ENCODE measurements at places on chromosomes 13 and 19. TPM values are rescaled to one million over a fixed set of nuclear protein-coding genes. Genes with fewer than 3 reads are reported as not detected.

GRCh38 chr13:49435992-49436391 lies 7.9 kb downstream of the CAB39L start:
- DNase-seq = no peak

DNA sequence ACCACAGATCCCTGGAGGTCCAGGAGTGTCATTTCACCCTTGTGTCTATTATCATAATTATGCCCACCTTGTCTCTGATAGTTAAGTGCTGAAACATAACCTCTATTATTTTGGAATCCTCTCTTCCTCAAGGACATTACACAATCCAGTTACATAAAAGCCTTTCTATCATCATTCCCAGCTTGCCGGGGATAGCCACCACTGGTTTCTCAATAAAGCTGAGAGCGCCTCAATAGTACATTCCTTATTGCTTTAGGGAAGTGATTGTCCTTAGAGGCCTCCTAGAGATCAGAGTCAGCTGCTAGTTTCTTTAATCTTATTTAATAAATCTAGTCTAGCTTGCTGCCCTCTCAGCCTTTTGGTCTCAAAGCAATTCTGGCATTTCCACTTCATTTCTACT lies 490.0 kb upstream of the ATXN8OS start:
- no peak for DNase-seq

DNA sequence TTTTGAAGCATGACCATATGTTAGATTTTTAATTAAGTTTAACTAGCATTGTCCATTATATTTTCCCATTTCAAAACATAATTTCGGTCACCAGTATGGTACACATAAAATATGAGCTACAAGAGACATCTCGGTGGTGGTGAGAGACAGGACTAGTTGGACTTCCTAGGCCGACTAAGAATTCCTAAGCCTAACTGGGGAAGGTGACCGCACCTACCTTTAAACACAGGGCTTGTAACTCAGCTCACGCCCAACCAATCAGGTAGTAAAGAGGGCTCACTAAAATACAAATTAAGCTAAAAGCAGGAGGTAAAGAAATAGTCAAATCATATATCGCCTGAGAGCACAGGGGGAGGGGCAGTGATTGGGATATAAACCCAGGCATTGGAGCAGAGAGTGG lies 22.9 kb downstream of the DNAJC15 start:
- no peak for DNase-seq

DNA sequence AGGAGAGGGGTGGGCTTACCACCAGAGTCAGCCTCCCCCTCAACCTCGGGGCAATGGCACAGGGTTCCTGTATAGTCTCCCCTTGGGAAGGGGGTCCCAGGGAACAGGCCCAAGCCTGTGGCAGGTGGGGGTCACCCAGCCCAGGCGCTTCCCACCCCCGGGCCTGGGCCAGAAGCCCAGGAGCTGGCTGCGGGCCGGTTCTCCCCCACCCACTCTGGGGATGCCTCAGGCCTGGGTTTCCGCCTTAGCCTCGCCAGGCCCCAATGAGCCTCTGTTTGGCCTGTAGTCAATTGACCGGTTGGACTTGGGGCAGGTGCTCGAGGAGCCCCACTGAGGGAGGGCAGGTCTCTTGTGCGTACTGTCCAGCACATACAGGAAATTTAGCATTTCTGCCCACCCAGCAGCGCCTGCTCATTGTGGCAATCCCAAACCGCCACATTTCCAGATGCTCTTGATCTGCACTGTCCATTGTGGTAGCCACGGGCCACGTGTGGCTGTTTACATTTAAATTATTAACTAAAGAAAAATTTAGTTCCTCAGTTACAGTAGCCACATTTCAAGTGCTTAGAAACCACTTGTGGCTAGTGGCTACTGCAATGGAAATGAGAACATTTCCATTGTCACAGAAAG lies 9.9 kb downstream of the LYL1 start:
- no peak for DNase-seq

DNA sequence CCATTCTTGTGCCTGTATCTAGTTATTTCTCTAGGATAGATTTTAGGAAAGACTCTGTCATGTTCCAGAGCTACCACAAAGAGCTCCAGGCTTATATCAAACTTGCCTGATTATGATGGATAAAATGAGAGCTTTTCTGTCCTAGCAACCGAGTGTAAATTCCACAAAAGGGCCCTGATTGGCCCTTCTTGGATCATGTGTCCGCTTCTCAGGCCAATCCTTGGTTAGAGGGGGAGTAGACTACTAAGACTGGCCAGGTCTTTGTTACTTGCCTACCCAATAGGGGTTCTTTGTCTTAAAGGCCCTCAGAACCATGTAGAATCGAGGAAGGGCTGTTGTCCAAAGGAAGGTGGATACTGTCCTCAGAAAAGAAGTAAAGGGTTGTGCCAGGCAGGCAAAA lies 2.4 kb downstream of the DHX34 start:
- no peak for DNase-seq

- DNase-seq = no peak
Observed at GRCh38 chr13:95181586-95181985, 119.7 kb downstream of the ABCC4 start.

DNA sequence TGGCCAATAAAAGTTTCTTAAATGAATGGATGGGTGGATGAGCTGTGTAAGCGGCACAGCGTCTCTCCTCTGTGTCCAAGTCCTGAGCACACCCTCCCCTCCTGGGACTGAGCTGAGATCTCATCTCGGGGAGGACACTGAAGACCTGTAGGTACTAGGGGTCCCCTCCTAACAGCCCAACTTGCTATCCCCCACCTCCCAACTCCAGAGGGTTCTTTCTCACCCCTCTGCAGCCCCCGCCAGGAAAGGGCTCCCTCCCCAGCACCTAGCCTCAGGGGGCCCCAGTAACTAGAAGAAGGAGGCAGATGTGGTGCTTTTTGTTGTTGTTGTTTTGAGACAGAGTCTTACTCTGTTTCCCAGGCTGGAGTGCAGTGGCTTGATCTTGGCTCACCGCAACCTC lies 1.1 kb upstream of the NANOS3 start:
- DNase-seq = no peak

DNA sequence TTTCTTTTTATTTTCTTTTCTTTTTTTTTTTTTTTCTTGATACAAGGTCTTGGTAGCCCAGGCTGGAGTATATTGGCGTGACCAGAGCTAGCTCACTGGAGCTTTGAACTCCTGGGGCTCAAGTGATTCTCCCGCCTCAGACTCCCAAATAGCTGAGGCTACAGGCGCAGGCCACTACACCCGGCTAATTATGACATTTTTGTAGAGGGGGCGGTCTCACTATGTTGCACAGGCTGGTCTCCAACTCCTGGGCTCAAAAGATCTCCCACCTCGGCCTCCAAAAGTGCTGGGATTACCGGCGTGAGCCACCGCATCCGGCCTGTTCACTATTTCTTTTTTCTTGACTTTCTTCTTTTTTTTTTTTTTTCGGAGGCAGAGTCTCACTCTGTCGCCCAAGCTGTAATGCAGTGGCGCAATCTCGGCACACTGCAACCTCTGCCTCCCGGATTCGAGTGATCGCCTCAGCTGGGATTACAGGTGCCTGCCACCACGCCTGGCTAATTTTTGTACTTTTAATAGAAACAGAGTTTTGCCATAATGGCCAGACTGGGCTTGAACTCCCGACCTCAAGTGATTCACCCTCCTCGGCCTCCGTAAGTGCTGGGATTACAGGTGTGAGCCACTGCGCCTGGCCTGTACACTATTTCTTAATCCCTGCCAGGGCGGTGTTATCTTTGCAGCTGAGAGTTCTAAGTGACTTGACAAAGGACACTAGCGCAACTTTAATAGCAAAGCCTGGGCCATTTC lies 37.1 kb upstream of the LSM14A start:
- DNase-seq = no peak

GRCh38 chr19:34274827-34275625 lies 20.7 kb downstream of the GARRE1 start:
- no peak for DNase-seq

- DNase-seq = peak; percentile 74
Observed at GRCh38 chr13:26950968-26951367, 190.4 kb upstream of the GPR12 start.

DNA sequence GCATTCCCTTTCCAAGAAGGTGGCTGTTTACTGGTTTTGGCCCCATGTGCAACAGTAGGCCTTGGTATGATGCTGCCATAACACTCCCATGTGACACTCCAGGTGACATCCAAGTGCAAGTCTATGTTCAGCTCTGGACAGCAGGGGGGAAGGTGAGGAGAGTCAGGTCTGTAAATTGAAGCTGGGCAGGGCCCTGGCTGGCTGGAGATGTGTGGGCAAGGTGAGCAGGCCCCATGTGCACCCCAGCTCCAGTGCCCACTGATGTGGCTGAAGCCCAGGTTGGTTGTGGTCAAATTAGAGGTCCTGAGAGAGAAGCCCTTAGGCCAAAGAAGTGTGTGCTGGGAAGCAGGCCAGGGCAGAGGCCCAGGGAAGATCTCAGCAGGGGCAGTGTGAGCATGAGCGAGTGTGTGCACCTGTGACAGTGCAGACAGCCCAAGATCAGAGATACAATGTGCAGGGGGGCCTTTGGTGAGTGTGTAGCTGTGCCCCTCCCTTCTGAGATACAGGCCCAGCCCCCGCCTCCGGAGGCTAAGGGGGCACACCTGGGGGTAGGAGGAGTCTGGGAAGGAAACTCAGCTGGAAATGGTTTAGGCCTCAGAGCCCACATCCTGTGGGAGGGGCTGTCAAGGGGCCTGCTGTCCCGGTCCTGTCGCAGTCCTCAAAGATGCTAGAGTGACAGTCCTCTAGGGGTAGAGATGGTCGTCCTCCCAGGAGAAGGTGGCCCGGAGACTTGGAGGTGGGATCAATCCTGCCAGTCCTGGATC lies 18.6 kb downstream of the DEDD2 start:
- DNase-seq = peak; percentile 68

GRCh38 chr19:10289836-10290356 lies at the start of gene ICAM5:
ICAM5 (plus strand) TSS chr19:10289952; CDS start chr19:10290044, 92 bp downstream.
- no peak for DNase-seq

DNA sequence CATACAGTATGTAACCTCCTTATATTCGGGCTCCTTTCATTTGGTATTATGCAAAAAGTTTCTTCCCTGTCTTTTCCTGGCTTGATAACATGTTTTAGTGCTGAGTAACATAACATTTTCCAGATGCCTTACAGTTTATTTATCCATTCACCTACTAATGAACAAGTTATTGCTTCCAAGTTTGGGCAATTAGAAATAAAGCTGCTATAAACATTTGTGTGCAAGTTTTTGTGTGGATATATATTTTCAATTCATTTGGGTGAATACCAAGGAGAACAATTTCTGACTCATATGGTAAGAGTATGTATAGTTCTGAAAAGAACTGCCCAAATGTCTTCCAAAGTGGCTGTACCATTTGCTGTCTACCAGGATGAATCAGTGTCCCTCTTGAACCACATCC lies 360.9 kb downstream of the PCDH17 start:
- no peak for DNase-seq

DNA sequence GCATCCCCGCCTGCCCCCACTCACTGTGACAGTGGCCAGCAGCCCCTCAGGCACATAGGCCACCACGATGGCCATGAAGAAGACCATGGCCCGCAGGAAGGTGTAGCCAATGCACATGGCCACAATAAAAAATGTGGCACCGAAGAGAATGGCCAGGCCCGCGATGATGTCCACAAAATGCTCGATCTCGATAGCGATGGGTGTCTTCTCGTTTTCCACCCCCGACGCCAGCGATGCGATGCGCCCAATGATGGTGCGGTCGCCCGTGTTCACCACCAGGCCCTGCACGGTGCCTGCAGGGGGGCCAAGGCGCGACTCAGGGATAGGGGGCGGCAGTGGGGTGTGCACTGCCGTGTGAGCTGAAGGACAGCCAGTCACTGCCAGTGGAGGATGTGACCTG lies 3.7 kb downstream of the ATP4A start:
- DNase-seq = no peak

DNA sequence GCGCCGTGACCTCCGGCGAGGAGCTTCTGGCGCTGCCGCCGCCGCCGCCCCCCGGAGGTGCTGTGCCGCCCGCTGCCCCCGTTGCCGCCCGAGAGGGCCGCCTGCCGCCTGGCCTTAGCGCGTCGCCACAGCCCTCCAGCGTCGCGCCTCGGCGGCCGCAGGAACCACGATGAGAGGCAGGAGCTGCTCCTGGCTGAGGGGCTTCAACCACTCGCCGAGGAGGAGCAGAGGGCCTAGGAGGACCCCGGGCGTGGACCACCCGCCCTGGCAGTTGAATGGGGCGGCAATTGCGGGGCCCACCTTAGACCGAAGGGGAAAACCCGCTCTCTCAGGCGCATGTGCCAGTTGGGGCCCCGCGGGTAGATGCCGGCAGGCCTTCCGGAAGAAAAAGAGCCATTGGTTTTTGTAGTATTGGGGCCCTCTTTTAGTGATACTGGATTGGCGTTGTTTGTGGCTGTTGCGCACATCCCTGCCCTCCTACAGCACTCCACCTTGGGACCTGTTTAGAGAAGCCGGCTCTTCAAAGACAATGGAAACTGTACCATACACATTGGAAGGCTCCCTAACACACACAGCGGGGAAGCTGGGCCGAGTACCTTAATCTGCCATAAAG lies 4.8 kb downstream of the PDX1 start:
- no peak for DNase-seq

- DNase-seq = no peak
Observed at GRCh38 chr19:43754253-43754502, 584 bp downstream of the SMG9 start.

DNA sequence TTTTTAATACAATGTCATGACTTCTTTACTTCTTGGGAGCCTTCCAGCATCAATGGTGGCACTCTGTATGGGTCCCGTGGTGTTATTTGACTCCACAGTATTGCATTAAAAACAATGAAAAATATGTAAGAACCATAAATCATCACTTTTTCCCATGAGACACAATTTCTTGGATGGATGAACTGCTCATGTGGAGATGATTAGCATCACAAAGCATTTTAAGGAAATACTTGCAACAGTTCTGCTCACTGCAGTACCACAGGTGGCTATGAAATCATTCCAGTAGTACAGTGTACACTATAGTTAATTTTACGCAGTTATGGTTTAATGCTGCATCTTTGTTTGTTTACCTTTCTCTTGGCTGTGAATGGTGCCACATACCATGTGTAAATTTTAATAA lies 37.2 kb upstream of the C1QTNF9B start:
- DNase-seq = no peak

DNA sequence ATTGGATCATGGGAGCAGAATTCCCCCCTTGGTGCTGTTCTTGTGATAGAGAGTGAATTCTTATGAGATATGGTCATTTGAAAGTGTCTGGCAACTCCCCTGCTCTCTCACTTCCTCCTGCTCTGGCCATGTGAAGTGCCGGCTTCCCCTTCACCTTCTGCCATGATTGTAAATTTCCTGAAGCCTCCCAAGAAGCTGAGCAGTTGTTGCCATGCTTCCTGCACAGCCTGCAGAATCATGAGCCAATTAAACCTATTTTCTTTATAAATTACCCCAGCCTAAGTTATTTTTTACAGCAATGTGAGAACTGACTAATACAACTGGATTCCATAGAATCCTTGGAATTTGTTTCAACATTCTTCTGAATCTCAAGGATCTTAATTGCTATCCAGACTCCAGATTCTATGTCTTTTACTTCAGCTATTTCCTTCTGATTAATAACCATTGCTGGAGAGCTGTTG lies 328.1 kb downstream of the SLITRK5 start:
- DNase-seq = no peak

Gene COL4A2
- 74.2 TPM for total RNA-seq

Gene UBE2L5
- not detected for total RNA-seq

Gene GRK1
- total RNA-seq = 0.19 TPM

Gene CA11
- total RNA-seq = 1.8 TPM

Gene DDA1
- 38.3 TPM for total RNA-seq

Gene EFNA2
- total RNA-seq = 61.7 TPM

Gene KIR2DL1
- total RNA-seq = not detected

Gene ZNF223
- total RNA-seq = 6.0 TPM

Gene NBEA
- 3.5 TPM for total RNA-seq

Gene TEX101
- not detected for total RNA-seq

Gene RDH8
- not detected for total RNA-seq

Measured in mucosa of descending colon (tissue), 3 donors.